Myocyte (in vitro differentiated cells): ENCODE measurements at places on chromosomes 1 and 21. TPM values are rescaled to one million over a fixed set of nuclear protein-coding genes. Genes with fewer than 3 reads are reported as not detected.

Gene PSRC1
- total RNA-seq, result 3.6 and 4.0 TPM in 2 replicates

Gene AZIN2
- total RNA-seq, result 5.3 and 10.7 TPM in 2 replicates

Gene GJC2
- 0.26 and 0.80 TPM in 2 replicates for total RNA-seq

Gene CASQ2
- 247 and 330 TPM in 2 replicates for total RNA-seq

Gene APH1A
- 77.3 and 93.7 TPM in 2 replicates for total RNA-seq

Gene AJAP1
- not detected in 2 replicates for total RNA-seq

Gene WNT3A
- total RNA-seq, result not detected in 2 replicates

Gene MCOLN2
- total RNA-seq, result 0.48 TPM in 1 of 2 replicates, not detected in the other

Gene MARK1
- 0.08 TPM in 1 of 2 replicates, not detected in the other for total RNA-seq

Gene SH3D21
- 1.2 and 1.7 TPM in 2 replicates for total RNA-seq

Gene PAX7
- total RNA-seq, result 0.36 TPM in 1 of 2 replicates, not detected in the other

Gene RHD
- not detected in 2 replicates for total RNA-seq

Gene ADAMTS1
- total RNA-seq, result 21.4 and 23.0 TPM in 2 replicates

Gene TMCC2
- 15.0 and 24.0 TPM in 2 replicates for total RNA-seq

Gene SERPINC1
- not detected in 2 replicates for total RNA-seq

Gene CAPN8
- total RNA-seq, result 0.47 TPM in 1 of 2 replicates, not detected in the other

Gene FBXO42
- 14.8 and 17.7 TPM in 2 replicates for total RNA-seq

Gene OR2M3
- not detected in 2 replicates for total RNA-seq

Gene SPATA46
- not detected in 2 replicates for total RNA-seq

Gene WNT9A
- total RNA-seq, result 6.5 and 10.6 TPM in 2 replicates

Gene OR2T2
- total RNA-seq, result not detected in 2 replicates

Gene CLCNKB
- total RNA-seq, result not detected in 2 replicates

Gene INSRR
- total RNA-seq, result 0.05 TPM in 1 of 2 replicates, not detected in the other

Gene CHIT1
- 5.0 and 7.7 TPM in 2 replicates for total RNA-seq

Gene UBE4B
- total RNA-seq, result 29.1 and 41.3 TPM in 2 replicates

Gene DMBX1
- not detected in 2 replicates for total RNA-seq

Gene LRRC3
- total RNA-seq, result not detected in 2 replicates

Gene ERO1B
- total RNA-seq, result 3.9 TPM in 2 replicates

Gene LELP1
- total RNA-seq, result not detected in 2 replicates

Gene ANGPTL3
- not detected in 2 replicates for total RNA-seq

Gene SLC45A3
- total RNA-seq, result 12.1 and 12.7 TPM in 2 replicates

Gene CELA3A
- 0.78 and 2.6 TPM in 2 replicates for total RNA-seq

Gene TNFRSF4
- total RNA-seq, result not detected in 2 replicates

Gene NEXN
- 100 and 144 TPM in 2 replicates for total RNA-seq

Gene ZBTB18
- total RNA-seq, result 106 and 135 TPM in 2 replicates

Gene FCRLA
- 0.68 and 1.5 TPM in 2 replicates for total RNA-seq

Gene WDR64
- total RNA-seq, result not detected in 2 replicates

Gene SELE
- total RNA-seq, result not detected in 2 replicates

Gene KRTAP21-1
- not detected in 2 replicates for total RNA-seq

Gene PTPN7
- total RNA-seq, result not detected in 2 replicates

Gene OR2T33
- total RNA-seq, result not detected in 2 replicates

Gene CATSPER4
- total RNA-seq, result not detected in 2 replicates

Gene C8B
- not detected in 2 replicates for total RNA-seq

Gene GPR3
- 0.16 and 0.72 TPM in 2 replicates for total RNA-seq

Gene TRIM67
- total RNA-seq, result not detected in 2 replicates

Gene ISG20L2
- 12.8 and 19.7 TPM in 2 replicates for total RNA-seq

Gene CACHD1
- not detected in 2 replicates for total RNA-seq

Gene PLA2G2C
- not detected in 2 replicates for total RNA-seq

Gene FGR
- 0.05 and 0.29 TPM in 2 replicates for total RNA-seq
